ENCODE measurements at places on chromosomes 13 and 19.

- DNase-seq: peak; percentile 67
Observed at GRCh38 chr13:39616087-39616694, 13.2 kb upstream of the LHFPL6 start.

- no peak for DNase-seq
Observed at GRCh38 chr13:80655778-80656511, 315.0 kb upstream of the SPRY2 start.

GRCh38 chr19:1254081-1254527 lies 5.7 kb downstream of the MIDN start:
- DNase-seq: no peak

DNA sequence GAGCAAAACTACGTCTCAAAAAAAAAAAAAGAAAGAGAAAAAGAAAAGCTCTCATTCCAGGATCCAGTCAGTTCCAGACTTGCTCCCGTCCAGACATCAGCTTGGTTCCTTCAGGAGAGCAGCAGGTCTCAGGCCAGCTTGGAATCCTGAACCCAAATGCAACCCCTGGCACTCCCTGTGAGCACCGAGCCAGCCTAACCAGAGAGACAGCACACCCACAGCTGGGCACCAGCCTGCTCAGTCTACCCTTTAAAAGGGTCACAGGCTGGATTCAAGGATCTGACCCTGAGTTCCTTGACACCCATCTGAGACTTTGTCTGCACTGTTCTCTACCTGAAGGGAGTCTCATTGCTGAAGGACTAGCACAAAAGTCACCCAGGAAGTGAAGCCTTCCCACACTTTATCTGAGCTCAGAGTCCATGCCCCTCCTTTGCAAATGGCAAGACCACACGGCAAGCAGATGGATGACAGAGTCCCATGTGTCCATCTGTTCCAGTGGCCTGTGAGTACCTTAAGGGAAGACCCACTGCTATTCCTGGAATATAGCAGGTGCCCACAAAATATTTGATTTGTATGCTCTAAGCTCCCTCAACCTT lies 1.4 kb downstream of the PEPD start:
- no peak for DNase-seq

DNA sequence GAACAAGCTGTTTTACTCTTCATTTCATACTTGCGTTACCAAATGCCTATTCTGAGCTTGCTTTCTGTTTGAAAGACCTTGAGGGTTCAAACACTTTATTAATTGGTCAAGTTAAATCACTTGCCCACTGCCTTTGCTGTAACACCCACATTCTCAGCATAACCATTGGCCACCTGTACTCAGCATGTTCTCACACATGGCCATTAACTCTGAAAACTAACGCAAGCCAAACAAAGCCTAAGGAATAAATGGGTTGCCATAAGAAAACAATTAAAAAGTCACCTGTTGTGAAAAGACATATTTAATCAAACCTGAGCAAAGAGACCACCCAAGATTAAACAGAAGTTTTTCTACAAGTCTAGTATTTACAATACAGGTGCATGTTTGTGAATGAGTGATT lies 517.2 kb upstream of the SPRY2 start:
- no peak for DNase-seq

DNA sequence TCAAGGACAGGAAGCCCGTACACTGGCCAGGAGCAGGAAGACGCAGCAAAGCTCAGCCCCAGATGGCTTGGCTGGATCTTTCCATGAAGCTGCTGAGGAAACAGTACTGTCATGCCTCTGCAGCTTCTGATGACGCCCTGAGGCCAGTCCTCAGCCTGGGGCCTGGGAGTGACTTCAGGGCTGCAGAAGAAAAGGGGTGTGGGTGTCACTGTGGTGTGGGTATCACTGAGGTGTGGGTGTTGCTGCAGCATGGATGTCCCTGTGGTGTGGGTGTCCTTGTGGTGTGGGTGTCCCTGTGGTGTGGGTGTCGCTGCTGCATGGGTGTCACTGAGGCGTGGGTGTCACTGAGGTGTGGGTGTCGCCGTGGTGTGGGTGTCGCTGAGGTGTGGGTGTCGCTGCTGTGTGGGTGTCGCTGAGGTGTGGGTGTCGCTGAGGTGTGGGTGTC lies 12.0 kb upstream of the GAS6 start:
- no peak for DNase-seq

DNA sequence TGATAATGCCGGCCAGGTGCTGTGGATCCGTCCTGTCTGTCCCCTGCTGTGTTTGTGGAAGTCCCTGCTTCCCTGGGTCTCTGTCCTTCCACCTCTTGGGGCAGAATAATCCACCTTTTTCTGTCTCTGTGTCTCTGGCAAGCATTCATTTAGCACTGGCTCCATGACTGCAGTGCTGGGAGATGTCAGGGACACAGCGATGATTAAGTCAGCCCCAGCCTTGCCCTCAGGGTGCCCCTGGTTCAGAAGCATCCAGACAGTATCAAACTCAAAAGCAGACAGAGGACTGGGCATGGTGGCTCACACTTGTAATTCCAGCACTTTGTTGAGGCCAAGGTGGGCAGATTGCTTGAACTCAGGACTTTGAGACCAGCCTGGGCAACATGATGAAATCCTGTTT lies 1.5 kb downstream of the HIPK4 start:
- no peak for DNase-seq

GRCh38 chr13:24166561-24166960 lies 6.0 kb downstream of the SPATA13 start:
- DNase-seq: no peak

- DNase-seq: no peak
Observed at GRCh38 chr19:44635581-44636438, 7.9 kb upstream of the PVR start.

GRCh38 chr13:51052581-51052980 lies 58.5 kb downstream of the C13orf42 start:
- DNase-seq: no peak

- no peak for DNase-seq
Observed at GRCh38 chr19:53853707-53854106, 14.0 kb upstream of the MYADM start.

- no peak for DNase-seq
Observed at GRCh38 chr13:36774931-36775330, 44.1 kb upstream of the RFXAP start.

DNA sequence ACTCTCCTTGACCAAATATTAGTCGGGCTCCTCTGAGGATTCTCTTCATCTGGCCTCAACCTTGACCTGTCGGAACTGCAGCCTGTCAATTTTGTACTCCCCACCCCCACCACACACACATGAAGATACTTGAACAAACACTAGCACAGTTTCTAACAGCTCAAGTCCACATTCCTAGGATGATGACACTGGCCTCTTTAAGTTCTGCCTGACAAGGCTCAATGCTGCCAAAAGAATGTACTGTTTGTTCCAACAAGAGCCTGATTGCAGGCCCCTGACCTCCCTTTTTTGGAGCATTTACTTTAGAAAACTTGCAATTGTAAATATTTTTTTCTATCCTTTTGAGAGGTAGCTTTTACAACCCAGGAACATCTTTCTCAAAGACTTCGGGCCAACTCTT lies 169.2 kb upstream of the IRS2 start:
- no peak for DNase-seq

- DNase-seq: no peak
Observed at GRCh38 chr19:48768994-48769713, 13.8 kb downstream of the FGF21 start.

All from RKO (cell line).